Amygdala (tissue), 56 donors: ENCODE measurements at places on chromosomes 16 and 17.

GRCh38 chr16:1857433-1858097, 14.4 kb downstream of the MEIOB start:
- DNase-seq: no peak

- DNase-seq: no peak
Measured at GRCh38 chr17:35907691-35908090, 22.9 kb downstream of the RDM1 start.

GRCh38 chr17:65498816-65499215, 62.6 kb downstream of the AXIN2 start:
- DNase-seq: peak; percentile 12

- DNase-seq: no peak
Measured at GRCh38 chr17:47009759-47010594, 30.9 kb upstream of the RPRML start.

- DNase-seq: no peak
Measured at GRCh38 chr17:45436625-45437464, 4.2 kb upstream of the ARHGAP27 start.

GRCh38 chr17:80219013-80219762, 945 bp downstream of the SGSH start:
- no peak for DNase-seq

- DNase-seq: no peak
Measured at GRCh38 chr16:87608400-87608985, 6.2 kb downstream of the JPH3 start.
